Body of pancreas (tissue), 4 donors: ENCODE measurements at places on chromosomes 16 and 17. TPM values are rescaled to one million over a fixed set of nuclear protein-coding genes. Genes with fewer than 3 reads are reported as not detected.
A peak's percentile ranks its signal among the peaks of the same experiment; 100 is the strongest.

CDH16 gene
- not detected for total RNA-seq

DNA sequence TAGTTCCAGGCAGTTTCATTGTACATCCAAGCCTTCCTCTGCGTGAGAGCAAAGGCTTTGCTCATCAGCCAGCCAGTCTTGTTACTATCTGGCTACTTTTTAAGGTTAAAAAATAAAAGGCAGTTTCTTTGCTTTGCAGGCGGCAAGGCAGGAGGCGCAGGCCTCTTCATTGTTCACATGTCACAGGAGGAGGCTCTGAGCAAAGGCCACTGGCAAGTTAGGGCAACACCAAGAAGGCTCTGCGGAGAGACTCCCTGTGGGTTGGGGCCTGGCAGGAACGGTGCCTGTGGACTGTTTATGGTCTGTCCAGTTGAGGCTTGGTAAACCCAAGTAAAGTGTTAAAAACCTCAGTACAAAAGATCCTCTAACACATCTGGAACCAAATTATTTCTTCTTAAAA, 3.9 kb upstream of the NT5C start:
- no peak for DNase-seq
- no peaks in the 10 kb centered on the region for H3K36me3 ChIP-seq
- no peak overlapping the region for H3K4me3 ChIP-seq
- H3K4me1 ChIP-seq = peaks cover 14% of the 10 kb centered on the region
- H3K27ac ChIP-seq = no peak overlapping the region

DNA sequence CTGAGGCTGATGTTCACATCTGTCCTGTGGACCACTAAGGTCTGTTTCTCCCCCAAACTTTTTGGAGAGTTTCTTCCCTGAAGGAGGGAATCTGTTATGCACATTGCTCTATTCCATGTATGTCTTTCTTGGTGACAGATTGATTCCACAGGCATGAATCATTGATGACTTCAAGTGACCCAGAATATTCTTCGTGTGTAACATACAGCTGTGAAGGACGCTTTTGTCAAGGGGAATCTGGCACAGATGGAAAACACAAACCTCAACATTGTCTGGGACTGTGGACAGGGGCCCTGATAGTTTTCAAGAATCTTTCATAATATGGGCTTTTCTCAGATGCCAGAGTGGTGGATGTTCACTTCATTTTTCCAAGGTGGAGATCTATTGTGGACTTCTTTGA, 223.1 kb upstream of the MAF start:
- no peak overlapping the region for H3K27ac ChIP-seq
- no peaks in the 10 kb centered on the region for H3K36me3 ChIP-seq
- H3K4me1 ChIP-seq = no peaks in the 10 kb centered on the region
- DNase-seq = no peak
- H3K4me3 ChIP-seq = no peak overlapping the region

GRCh38 chr16:30903002-30903401, 6.6 kb downstream of the CTF1 start:
- H3K27ac ChIP-seq = peak overlapping the region; percentile 95
- no peak for DNase-seq
- H3K4me1 ChIP-seq = peaks cover 20% of the 10 kb centered on the region
- no peak overlapping the region for H3K4me3 ChIP-seq
- H3K36me3 ChIP-seq = no peaks in the 10 kb centered on the region
- H3K27me3 ChIP-seq = no peaks in the 10 kb centered on the region

DNA sequence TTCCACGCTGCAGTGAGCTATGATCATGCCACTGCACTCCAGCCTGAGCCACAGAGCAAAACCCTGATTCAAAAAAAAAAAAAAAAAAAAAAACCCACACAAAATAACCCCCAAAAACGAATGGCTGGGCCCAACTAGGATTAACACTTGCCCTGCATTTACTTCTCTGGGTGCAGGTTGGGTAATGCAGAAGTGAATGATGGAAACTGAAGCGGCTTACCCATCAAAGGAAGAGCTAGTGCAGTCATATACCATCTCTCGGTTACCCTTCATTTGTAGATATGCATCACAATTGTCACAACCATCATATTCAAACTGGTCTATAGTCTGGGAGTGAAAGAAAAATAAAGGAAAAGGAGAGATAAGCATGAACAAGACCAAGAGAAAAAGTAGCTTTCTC, 819 bp downstream of the SUPT4H1 start:
- H3K4me3 ChIP-seq = peak overlapping the region; percentile 87
- no peaks in the 10 kb centered on the region for H3K27me3 ChIP-seq
- H3K27ac ChIP-seq = no peak overlapping the region
- H3K4me1 ChIP-seq = peaks cover 18% of the 10 kb centered on the region
- DNase-seq = no peak
- H3K36me3 ChIP-seq = peaks cover 14% of the 10 kb centered on the region

DNA sequence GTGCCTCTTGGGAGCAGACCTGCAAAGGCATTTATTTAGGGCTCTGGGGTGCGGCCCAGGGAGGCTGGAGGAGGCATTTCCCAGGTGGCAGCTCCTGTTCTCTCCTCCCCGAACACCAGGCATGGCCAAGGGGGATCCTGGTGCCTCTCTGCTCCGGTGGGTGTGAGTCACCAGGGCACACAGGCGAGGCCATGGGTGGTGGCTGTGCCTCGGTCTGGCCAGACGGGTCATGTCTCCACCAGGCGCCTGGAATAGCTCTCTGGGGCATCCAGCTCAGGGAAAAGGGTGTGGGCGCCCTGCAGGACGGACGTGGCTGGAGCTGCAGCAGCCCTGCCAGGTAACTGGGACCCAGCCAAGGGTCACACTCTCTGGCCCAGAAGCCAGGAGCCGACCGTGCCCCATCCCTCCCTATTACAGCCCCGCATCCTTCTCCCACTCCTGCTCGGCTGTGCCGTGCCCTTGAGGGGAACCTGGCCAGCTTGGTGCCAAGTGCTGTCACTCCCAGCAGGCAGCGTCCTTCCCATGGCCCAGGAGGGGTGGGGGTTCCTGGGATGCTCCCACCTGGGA, 25.8 kb downstream of the SOX8 start:
- no peaks in the 10 kb centered on the region for H3K4me1 ChIP-seq
- no peaks in the 10 kb centered on the region for H3K27me3 ChIP-seq
- DNase-seq = no peak
- no peak overlapping the region for H3K4me3 ChIP-seq

RNF222 gene
- not detected for total RNA-seq

GRCh38 chr17:227078-227945, 45.9 kb upstream of the DOC2B start:
- H3K4me1 ChIP-seq = no peaks in the 10 kb centered on the region
- H3K36me3 ChIP-seq = no peaks in the 10 kb centered on the region
- no peak for DNase-seq
- H3K27me3 ChIP-seq = no peaks in the 10 kb centered on the region
- no peak overlapping the region for H3K4me3 ChIP-seq

GRCh38 chr17:41583137-41584127, 3.3 kb downstream of the KRT14 start:
- no peaks in the 10 kb centered on the region for H3K27me3 ChIP-seq
- peak; percentile 40 for DNase-seq
- no peaks in the 10 kb centered on the region for H3K36me3 ChIP-seq
- H3K27ac ChIP-seq = no peak overlapping the region
- peaks cover 5% of the 10 kb centered on the region for H3K4me1 ChIP-seq
- no peak overlapping the region for H3K4me3 ChIP-seq

DNA sequence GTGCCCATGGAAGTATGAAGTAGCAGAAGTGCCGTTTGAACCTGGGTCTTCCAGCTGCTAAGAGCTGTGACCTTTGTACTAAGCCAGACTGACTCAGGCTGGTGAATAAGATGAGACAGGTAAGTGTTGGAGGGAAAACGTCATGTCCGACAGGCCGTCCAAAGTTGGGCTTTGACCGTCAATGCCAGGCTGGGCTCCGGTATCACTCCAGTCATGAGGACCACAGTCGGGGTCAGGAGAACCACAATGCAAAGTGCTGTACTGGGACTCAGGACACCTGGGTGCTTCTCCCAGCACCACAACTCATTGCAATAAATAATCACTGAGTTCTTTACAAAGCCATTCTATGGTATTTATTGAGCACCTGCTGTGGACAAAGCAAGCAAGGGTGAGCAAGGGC, 268.6 kb downstream of the HAPSTR1 start:
- H3K27me3 ChIP-seq = no peaks in the 10 kb centered on the region
- H3K4me1 ChIP-seq = peaks cover 63% of the 10 kb centered on the region
- H3K4me3 ChIP-seq = no peak overlapping the region
- H3K27ac ChIP-seq = no peak overlapping the region

MYH13 gene
- not detected for total RNA-seq

GRCh38 chr17:48483004-48483403, 47.8 kb downstream of the HOXB1 start:
- H3K4me3 ChIP-seq = no peak overlapping the region
- H3K27me3 ChIP-seq = no peaks in the 10 kb centered on the region
- DNase-seq = no peak
- no peak overlapping the region for H3K27ac ChIP-seq

- DNase-seq = no peak
- no peaks in the 10 kb centered on the region for H3K36me3 ChIP-seq
- no peak overlapping the region for H3K4me3 ChIP-seq
- H3K27ac ChIP-seq = no peak overlapping the region
- H3K27me3 ChIP-seq = no peaks in the 10 kb centered on the region
- peaks cover 11% of the 10 kb centered on the region for H3K4me1 ChIP-seq
Observed at GRCh38 chr17:46722662-46723285, 95.7 kb downstream of the WNT3 start.

DNA sequence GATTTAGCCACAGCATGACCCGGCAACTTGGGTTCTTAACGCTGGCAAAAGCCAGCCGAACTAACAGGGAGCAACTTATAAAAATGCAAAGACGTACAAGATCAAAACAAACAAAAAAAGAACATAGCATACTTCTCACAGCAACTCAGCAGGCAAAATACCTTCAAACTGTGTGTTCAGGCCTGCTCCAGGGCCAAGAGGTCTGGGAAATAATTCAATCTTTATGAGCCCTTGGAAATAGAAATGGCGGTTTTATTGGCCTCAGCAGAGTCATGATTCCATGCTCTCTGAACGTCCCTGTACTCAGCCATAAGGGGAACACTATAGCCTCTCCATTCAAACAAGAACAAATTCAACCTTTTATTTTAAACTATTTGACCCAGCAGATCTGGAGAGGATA, 101.3 kb upstream of the C17orf78 start:
- peaks cover 1% of the 10 kb centered on the region for H3K36me3 ChIP-seq
- no peak overlapping the region for H3K4me3 ChIP-seq
- no peak for DNase-seq
- H3K27ac ChIP-seq = no peak overlapping the region

DNA sequence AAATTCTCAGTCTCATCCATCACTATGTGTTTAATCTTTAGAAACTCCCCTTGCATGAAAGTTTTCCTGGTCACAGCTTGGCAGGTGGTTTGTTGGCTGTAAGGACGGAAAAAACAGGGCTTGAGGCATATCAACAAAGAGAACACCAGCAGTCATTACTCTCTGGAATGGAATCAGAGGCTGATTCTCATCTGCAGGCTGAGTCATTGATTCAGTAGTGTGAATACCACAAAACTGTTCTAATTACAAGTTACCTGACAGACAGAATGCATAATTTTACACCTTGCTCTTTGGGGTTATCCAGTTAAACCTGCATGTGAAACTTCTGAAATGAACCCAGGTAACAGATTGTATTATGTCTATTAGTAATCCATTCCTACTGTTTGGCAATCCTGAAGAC, 11.5 kb upstream of the SLFN12L start:
- no peaks in the 10 kb centered on the region for H3K27me3 ChIP-seq
- H3K4me3 ChIP-seq = no peak overlapping the region
- H3K4me1 ChIP-seq = no peaks in the 10 kb centered on the region
- H3K36me3 ChIP-seq = no peaks in the 10 kb centered on the region
- DNase-seq = no peak

- H3K36me3 ChIP-seq = no peaks in the 10 kb centered on the region
- DNase-seq = no peak
- H3K27me3 ChIP-seq = no peaks in the 10 kb centered on the region
Observed at GRCh38 chr16:54164789-54165173, 121.8 kb downstream of the IRX3 start.

CDC42EP4 gene
- total RNA-seq = 47.0 TPM
